Esophagus muscularis mucosa (tissue), 4 donors: ENCODE measurements at places on chromosomes 7 and 10. TPM values are rescaled to one million over a fixed set of nuclear protein-coding genes. Genes with fewer than 3 reads are reported as not detected.
A peak's percentile ranks its signal among the peaks of the same experiment; 100 is the strongest.

GRCh38 chr10:76009531-76009930, 578.1 kb downstream of the LRMDA start:
- H3K27ac ChIP-seq: no peak overlapping the region
- no peaks in the 10 kb centered on the region for H3K4me1 ChIP-seq
- no peak for DNase-seq

DNA sequence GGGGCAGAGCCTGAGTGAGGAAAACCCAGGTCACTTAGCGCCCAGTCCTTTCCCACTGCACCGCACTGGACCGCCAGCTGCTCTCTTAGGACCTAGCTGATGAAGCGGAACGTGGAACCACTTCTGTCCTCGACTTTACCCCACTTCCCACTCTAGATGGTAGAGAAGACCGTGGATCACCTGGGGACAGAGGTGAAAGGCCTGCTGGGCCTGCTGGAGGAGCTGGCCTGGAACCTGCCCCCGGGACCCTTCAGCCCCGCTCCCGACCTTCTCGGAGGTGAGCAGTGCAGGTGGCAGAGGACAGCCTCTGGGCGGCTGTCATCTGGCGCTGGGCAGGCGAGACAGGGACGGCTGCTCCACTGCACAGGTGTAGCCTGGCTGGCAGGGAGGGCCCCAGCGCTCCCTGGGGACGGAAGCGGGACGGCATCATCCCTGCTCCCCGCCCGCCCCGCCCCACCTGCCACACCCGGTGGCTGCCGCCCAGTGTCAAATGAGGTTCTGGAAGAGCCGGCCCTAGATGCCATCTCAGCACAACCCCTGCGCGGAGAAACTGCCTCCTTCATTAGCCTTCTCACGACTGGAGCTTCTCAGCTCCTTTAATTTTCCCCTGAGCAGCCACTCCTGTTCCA, 11.7 kb downstream of the PLAC9 start:
- no peaks in the 10 kb centered on the region for H3K27me3 ChIP-seq
- peaks cover 6% of the 10 kb centered on the region for H3K36me3 ChIP-seq
- peak overlapping the region; percentile 51 for H3K27ac ChIP-seq

The SOSTDC1 gene
- total RNA-seq: 0.71 TPM

The TUBAL3 gene
- not detected for total RNA-seq

GRCh38 chr7:139953229-139953628, 109.5 kb downstream of the PARP12 start:
- DNase-seq: no peak
- H3K4me3 ChIP-seq: no peak overlapping the region
- H3K4me1 ChIP-seq: no peaks in the 10 kb centered on the region

The KNDC1 gene
- total RNA-seq: 1.2 TPM

- H3K36me3 ChIP-seq: no peaks in the 10 kb centered on the region
- no peak for DNase-seq
- no peak overlapping the region for H3K4me3 ChIP-seq
- H3K27ac ChIP-seq: no peak overlapping the region
- H3K4me1 ChIP-seq: no peaks in the 10 kb centered on the region
Measured at GRCh38 chr7:14717816-14718215, 184.7 kb downstream of the DGKB start.

The CXCL12 gene
- 47.9 TPM for total RNA-seq

The PCLO gene
- 5.0 TPM for total RNA-seq

The LAMB1 gene
- 167 TPM for total RNA-seq

DNA sequence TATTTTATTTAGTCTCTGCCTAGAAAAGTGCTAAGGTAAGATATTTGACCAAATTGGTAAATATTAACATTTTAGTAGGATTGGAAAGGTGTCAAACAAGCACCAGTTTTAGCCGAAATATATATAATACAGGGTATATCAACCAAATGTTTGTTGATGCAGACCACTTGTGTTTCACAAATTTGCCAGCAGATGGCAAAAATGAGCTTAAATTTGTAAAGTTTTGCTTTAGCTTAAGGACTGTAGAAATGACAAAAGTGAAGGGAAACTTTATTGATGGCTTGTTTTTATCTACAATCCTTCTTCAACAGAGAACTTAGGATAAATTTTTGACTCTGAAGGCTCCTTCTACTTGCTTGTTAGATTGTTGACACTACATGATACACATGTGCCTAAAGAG, 4.8 kb upstream of the POLR1F start:
- H3K27ac ChIP-seq: no peak overlapping the region
- no peaks in the 10 kb centered on the region for H3K27me3 ChIP-seq
- DNase-seq: no peak
- H3K4me3 ChIP-seq: no peak overlapping the region

The TMEM213 gene
- not detected for total RNA-seq

- H3K4me1 ChIP-seq: no peaks in the 10 kb centered on the region
- no peaks in the 10 kb centered on the region for H3K36me3 ChIP-seq
- no peak for DNase-seq
- H3K4me3 ChIP-seq: no peak overlapping the region
- no peak overlapping the region for H3K27ac ChIP-seq
- no peaks in the 10 kb centered on the region for H3K27me3 ChIP-seq
Measured at GRCh38 chr10:38159004-38159403, 64.9 kb downstream of the ZNF37A start.
